ENCODE measurements at places on chromosomes 12 and 14.
A peak's percentile ranks its signal among the peaks of the same experiment; 100 is the strongest.

GRCh38 chr12:69608114-69608513 is 2.6 kb downstream of the LRRC10 start:
- no peak for DNase-seq

DNA sequence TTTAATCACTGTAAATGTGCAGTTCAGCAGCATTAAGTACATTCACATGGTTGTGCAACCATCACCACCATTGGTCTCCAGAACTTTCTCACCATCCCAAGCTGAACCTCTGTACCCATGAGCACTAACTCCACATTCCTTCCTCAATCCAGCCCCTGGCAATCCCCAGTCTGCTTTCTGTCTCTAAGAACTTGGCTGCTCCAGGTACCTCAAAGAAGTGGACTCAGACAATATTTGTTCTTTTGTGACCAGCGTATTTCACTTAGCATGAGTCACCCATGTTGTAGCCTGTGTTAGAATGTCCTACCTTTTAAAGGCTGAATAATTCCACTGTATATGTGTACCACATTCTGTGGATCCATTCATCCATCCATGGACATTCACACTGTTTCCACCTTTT is 64.6 kb downstream of the SLC24A4 start:
- DNase-seq, result no peak

GRCh38 chr12:2395354-2395977 is 342.7 kb downstream of the CACNA1C start:
- peak; percentile 68 for DNase-seq

DNA sequence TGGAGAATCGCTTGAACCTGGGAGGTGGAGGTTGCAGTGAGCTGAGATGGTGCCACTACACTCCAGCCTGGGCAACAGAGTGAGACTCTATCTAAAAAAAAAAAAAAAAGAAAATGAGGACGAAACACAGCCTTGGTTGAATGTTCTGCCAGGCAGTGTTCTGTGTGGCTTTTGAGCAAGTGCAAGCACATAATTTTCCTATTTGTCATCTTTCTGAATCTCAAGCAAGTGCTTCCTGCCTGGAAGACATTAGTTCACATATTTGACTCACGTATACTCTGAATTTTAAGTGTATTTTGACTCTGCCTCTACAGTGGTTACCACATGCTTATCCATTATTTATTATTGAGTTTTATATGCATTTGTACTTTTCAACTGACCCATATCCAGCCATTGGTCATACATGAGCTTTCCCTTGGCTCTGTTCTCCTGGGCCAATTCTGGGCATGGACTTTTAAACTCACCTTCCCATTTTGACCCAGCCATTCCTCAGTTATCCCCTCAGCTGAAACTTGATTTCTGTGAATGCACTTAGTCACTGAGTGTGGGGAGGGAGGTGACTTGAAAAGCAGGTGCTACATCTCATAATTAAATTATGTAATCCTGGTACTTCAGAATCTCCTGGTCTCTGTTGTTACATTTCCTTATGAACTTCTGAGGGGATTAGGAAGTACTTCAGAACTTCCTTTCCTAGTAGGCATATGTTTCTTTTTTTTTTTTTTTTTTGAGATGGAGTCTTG is 8.1 kb downstream of the OR10G2 start:
- DNase-seq, result no peak

DNA sequence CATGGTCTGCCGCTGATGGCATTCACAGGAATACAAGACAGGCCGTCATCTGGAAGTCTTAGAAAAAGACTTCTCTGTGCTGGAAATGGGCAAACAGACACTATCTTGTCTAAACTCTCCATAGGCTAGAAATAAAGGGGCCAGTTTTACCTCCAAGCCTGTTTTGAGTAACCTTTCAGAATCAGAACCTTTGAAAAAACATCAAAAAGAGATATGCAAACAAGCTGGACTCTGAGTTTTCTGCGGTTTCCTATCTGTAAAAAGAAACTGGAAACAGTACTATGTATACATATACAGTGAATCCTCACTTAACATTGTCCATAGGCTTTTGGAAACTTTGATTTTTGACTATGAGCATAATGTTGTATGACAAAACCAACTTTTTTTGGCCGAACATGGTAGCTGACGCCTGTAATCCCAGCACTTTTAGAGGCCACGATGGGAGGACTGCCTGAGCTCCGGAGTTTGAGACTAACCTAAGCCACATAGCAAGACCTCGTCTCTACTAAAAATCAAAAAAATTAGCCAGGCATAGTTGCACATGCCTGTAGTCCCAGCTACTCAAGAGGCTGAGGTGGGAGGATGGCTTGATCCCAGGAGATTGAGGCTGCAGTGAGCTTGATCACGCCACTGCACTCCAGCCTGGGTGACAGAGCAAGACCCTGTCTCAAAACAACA is 92.9 kb upstream of the MAX start:
- no peak for DNase-seq

GRCh38 chr14:68279777-68280233 is 460.2 kb downstream of the RAD51B start:
- DNase-seq, result no peak

- DNase-seq, result no peak
Observed at GRCh38 chr12:13233830-13234641, 37.5 kb downstream of the EMP1 start.

DNA sequence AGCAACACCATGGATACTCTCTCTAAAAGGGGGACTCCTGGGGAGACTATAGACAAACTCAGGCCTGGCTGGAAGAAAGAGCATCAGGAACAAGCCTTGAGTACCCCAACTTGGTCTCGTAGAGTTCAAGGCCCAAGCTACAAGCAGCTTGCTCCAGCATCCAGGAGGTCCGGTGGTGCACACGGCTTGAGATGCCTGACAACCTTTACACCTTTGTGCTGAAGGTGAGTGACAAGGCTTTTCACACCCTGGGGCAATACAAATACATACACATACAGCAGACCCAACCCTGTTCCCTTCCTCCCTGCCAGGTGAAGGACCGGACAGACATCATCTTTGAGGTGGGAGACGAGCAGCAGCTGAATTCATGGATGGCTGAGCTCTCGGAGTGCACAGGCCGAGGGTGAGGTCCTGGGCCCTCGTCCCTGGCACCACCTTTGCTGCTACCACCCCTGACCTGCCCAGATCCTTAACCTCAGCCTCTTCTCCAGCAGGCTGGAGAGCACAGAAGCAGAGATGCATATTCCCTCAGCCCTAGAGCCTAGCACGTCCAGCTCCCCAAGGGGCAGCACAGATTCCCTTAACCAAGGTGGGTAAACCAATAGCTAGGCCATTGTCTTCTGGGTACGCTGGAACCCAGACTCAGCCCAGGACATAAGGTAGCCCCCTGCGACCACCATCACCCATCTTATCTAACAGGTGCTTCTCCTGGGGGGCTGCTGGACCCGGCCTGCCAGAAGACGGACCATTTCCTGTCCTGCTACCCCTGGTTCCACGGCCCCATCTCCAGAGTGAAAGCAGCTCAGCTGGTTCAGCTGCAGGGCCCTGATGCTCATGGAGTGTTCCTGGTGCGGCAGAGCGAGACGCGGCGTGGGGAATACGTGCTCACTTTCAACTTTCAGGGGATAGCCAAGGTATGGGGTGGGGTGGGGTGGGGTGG is 41.2 kb downstream of the SH2B3 start:
- no peak for DNase-seq

DNA sequence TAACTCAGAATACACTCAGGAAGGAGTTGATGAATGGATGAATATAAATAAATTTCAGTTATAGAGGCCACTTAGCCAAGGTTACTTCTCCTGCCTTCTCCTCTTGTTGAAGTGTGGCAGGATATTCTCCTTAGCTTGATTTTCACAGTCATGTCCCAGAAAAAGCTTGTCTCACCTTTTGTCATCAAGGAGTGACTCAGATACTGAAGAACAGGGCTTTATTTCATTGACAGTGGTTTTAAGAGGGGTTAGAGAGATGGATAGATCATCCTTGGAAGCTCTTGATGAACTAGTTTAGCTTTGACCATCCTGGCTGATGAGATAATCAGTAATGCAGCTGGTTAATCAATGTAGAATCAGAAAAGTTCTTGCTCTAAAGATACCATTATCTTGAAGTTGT is 35.0 kb upstream of the CFAP54 start:
- no peak for DNase-seq

GRCh38 chr14:20421267-20421666 is 8.0 kb upstream of the TEP1 start:
- DNase-seq, result no peak
